Temporal lobe (tissue), 4 donors: ENCODE measurements at places on chromosomes 6 and 20. TPM values are rescaled to one million over a fixed set of nuclear protein-coding genes. Genes with fewer than 3 reads are reported as not detected.

Gene PKHD1
- under 0.01 TPM for total RNA-seq

Gene TGM2
- total RNA-seq, result 5.7 TPM

Gene TP53TG5
- not detected for total RNA-seq

Gene GPX5
- not detected for total RNA-seq

Gene PGC
- 0.49 TPM for total RNA-seq

Gene APCDD1L
- total RNA-seq, result not detected

Gene PLN
- 0.74 TPM for total RNA-seq
